CD4-positive, alpha-beta T cell treated with Interleukin-17A for 4 hours (primary cell): ENCODE measurements at places on chromosomes 13 and 19.

- no peak for DNase-seq
Measured at GRCh38 chr13:90302107-90302506, 1045.4 kb upstream of the MIR17HG start.

GRCh38 chr13:96677029-96677428 lies 317.2 kb downstream of the OXGR1 start:
- DNase-seq, result no peak

GRCh38 chr19:47344425-47344824 lies 4.7 kb upstream of the DHX34 start:
- DNase-seq, result no peak

GRCh38 chr19:32040236-32040635 lies 305.2 kb upstream of the ZNF507 start:
- no peak for DNase-seq

DNA sequence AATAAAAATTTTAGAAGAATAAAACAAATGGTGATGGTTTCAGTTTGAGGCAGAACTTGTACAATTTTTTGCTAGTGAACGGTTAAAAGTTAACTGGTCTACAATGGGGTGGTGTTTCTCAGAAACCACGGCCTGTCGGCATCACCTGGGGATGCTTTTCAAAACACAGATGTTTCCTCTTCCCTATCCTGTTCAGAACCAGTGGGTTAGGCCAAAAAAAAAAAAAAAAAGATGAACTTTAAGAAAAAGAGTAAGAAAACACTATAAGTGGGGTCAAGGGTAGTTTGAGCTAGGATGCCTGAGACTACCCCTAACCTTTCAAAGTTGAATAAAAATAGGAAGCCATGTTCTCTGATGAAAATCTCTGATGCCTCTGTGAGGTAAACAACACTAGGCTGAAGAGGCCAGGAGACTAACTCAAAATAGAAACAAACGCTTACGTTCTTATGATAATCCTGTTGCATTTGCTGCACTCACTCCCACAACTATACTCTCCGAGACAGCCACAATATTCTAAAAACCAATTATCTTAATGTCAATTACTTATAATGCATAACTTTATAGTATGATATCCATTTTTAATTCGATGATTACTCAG lies 3.3 kb downstream of the MTIF3 start:
- DNase-seq, result peak; percentile 52

- DNase-seq, result no peak
Measured at GRCh38 chr19:12930002-12930645, 3.4 kb downstream of the FARSA start.

GRCh38 chr19:11261971-11262839 lies at the start of gene DOCK6:
Gene DOCK6 (minus strand): TSS chr19:11262524. CDS start chr19:11262440, 84 bp downstream.
- DNase-seq, result peak; percentile 31

- DNase-seq, result no peak
Measured at GRCh38 chr19:45791744-45792469, 738 bp downstream of the DMWD start.
